ENCODE measurements at places on chromosomes 12 and 14.
A peak's percentile ranks its signal among the peaks of the same experiment; 100 is the strongest.

- DNase-seq: no peak
These were observed 43.4 kb downstream of the SMIM41 start for GRCh38 chr12:52122904-52123303.

DNA sequence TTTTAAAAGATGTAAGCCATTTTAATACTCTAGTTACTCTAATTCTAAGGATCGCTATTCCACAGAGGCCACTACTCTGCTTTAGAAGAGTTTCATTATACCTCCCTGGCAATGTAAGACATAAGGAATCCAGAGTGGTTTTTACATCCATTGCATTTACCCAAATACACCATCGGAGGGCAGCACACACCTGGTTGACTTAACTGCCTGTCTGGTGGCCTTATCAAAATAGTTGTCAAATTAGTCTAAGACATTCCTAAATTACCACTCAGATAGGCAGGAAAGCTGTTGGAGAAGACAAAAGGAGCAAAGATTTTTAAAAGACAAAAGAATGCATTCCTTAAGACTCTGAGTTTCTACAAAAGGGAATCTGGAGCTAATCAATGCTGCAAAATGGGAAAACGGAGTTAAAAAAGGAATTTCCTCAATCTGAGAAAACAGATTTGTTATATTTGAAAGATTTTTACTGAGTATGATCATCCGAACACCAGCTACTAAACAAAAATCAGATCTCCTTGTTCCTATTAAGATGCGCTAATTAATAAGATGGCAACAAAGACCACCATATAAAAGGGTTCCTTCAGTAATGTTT is 33.8 kb upstream of the FGD4 start:
- peak; percentile 46 for DNase-seq

- no peak for DNase-seq
These were observed 390.0 kb downstream of the AEBP2 start for GRCh38 chr12:19829100-19829853.

DNA sequence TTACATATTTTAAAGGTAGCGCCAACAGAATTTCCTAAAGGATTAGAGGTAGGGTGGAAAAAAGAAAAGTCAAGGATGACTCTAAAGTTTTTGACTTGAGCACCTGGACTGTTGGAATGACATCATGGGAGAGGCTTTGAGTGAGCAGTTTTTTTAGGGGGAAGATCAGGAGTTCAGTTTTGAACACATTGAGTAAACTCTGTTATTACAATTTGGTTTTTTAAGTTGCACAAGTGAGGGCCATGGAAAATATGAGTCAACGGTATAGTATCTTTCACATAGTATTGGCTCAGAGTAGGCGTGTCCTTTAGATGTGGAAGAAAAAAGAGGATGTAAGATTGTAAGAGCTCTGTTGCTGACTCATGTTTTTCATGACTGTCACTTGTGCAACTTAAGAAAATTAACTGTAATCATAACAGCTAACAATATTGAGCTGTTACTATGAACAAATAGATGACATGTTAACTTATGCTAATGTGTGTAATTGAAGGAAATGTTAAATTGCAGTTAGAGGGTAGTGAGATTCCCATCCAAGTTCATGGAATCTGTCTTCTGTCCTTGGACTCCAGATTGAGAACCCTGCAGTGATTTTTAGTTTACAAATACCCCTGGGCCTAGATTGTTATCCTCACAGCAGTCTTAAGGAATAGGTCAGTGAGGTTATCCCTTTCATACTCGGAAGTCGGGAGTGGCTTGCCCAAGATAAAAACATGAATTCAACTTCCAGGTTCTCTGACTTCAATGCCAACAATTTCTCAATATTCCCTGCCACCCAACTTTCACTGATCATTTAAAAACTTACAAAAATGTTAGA is 48.2 kb upstream of the ATP2B1 start:
- no peak for DNase-seq

DNA sequence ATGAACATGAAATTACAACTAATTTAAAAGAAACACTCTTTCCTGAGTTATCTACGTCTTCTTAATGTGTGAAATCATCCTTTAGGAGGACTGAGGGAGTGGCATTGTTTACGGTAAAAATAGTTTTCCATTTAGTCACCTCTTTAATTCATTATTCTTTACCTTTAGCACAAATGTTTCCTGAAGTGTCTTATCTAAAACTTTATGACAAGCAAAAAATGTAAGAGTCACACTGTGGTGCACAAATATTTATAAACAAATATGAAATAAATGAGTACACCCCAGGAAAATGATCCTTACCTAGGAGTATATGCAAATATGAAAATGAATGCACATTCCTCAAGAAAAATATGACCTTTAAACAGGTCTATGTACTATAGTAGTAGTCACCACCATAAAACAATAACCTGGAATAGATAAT is 104.6 kb downstream of the PTPRR start:
- DNase-seq: no peak

DNA sequence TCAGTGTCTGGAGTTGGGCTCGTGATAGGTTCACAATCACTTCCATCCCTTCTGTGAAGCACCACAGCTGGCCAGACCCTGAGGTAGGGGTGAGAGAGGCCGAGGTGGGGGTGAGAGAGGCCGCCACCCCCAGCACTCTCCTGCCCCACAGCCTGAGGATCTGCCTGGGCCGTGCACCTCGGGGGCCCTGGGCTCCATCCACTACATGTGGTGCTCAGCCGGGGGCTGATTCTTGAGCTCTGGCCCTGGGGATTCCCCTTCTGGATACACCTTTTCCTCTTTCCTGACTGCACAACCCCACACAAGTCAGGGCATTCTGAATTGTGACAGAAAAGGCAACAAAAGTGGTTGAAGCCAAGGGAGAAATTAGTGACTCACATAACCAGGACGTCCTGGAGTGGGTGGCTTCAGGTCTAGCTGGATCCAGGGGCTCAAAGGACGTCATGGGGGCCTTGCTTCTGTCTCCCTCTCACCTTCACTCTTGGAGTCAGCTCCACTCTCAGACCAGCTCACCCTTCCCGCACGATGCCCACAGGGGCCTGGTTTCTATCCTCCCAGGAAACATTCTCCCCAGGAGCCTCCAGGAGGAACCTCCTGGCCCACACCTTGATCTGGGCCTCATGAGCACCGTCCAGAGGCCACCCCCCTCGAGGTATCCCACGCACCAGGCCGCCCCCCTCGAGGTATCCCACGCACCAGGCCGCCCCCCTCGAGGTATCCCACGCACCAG is 12.1 kb upstream of the FBRSL1 start:
- DNase-seq: no peak

DNA sequence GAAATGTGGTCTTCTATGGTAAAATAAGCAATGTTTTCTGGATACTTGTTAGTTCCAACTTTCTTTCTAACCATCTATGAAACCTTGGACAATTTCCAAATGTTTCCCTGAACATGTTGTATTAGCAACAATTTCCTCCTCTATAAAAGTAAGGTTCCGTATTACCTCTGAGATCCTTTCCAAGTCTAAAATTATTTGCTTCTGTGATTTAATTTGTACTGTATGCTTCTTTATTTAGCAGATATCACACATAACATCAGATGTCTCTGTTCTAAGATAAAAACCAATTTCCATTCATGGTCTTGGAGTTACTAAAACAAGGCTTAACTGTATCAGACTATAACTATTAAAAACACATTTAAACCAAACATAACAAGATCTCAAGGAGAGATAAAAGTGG is 177.2 kb downstream of the FOXA1 start:
- DNase-seq: no peak

DNA sequence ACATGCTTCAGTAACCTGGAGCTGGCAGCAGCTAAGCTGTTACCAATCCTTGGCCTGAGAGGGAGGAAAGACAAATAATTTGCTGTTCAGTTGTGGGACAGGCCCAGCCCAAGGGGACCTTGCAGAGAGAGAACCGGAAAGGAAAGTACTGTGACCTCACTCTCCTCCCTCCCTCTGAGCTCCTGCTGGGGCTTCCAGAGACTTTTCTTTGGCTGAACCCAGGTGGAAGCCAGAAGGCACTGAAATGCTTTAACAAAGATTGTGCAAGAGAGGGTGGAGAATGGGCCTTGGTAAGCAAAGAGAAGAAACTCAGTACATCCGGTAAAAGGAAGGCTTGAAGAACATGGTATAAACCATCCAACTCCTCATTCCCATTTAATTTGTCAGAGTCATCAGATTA is 457.1 kb downstream of the GLT1D1 start:
- DNase-seq: no peak

DNA sequence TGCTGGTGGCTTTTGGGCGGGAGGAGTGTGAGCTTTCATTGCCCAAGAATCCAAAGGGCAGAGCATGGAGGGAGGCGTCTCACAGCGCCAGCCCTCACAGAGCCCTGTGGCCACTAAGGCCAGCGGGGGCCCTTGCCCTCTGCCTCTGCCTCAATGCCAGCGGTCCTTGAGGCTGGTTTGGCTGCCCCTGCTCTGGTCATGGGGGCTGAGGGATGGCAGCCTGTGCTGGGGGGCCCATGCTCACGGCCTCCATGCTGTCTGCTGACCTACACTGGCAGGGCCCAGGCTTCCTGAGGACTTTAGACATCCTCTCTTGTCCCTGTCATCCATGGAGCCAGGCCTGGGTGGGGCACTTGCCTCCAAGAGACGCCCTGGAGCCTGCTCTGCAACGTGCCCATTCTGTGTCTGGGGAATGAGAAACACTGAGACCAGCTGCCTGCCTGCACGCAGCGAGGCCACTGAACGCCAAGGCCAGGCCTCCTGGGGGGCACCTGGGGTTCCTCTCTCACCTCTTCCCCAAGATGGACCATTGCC is 143.4 kb downstream of the KIF26A start:
- no peak for DNase-seq

DNA sequence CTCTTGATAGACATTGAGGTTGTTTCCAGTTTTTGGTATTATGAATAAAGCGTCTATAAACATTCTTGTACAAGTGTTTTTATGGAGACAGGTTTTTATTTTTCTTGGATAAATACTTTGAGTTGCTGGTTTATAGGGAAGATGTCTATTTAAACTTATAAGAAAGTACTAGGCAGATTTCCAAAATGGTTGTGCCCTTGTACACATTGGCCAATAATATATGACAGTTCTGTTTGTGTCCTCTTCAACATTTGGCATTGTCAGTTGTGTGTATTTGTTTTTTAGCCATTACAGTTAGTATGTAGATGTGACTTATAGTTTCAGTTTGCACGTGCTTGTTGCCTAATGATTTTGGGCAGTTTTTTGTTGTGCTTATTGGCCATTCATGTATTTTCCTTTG is 42.1 kb downstream of the VRK1 start:
- DNase-seq: no peak

DNA sequence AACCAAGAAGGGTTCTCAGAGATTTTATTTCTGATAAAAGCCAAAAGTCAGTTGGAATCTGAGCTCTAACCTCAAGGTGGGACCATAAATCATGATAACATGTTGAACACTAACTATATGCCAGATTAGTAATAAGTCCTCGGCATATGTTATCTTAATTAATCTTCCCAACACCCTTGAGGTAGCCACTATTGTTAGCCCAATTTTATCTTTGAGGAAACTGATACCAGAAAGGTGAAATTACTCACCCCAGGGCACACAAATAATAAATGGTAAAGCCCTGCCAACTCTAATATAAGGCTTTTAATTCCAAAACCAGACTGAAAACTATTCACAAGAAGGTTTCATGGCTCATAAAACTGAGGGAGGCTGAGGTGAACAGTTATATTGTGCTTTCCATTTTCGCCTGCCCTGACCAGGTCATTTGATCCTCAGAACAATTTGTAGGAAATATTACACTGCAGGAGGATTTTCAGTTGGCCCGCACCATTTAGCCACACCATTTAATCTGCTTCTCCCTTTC is 16.1 kb upstream of the NUAK1 start:
- no peak for DNase-seq

DNA sequence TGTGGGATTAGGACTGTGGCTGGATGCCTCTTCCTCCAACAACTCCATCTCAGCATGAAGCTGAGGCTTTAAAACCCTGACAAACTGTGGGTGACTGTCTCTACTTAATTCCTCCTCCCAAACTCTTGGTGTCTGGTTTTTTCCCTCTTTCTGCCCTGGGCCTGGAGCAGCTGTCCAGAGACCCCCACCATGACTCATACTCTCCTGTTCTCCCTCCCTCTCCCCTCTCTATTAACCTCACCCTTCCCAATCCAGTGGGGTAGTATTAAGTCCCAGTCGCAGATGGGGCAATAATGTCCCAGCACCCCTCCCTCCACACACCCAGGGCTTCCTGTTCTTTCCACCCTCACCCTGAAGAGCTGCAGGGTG is 2.0 kb upstream of the DNAJC14 start:
- DNase-seq: peak; percentile 70

DNA sequence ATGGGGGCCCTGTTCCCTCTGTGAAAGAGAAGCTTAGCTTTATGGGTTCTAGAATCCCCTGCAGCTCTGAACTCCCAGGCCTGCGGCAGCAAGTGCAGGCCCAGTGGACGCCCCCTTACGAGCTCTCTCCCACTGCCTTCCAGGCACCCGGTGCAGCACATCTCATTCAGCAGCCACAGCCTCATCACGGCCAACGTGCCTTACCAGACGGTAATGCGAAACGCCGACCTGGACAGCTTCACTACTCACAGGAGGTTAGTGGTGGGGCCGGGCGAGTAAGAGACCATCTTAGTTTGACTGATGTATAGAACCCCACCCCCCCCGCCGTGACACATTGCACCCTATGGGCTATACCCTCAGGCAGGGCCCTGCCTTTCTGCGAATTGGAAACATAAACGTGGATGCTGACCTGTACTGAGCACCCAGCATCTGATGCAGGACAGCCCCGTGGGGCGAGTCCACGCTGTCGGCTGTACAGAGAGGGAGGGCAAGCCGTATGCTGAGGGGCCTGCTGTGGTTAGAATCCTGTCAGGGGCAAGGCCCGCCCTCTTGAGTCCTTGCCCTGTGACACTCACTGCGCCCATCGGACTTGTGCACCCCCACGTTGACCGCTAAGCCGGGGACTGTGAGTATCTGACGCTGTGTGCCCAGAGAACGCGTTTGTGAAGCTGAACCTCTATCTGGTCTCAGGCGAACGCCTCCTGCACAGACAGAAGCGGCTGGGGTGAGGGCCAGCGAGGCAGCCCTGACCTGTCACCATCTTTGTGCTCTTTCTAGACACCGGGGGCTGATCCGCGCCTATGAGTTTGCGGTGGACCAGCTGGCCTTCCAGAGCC is 71.7 kb downstream of the TESC start:
- DNase-seq: no peak

- peak; percentile 47 for DNase-seq
These were observed at the start of gene MMP17 for GRCh38 chr12:131827961-131828534. Gene MMP17 (plus strand): TSS chr12:131828393. CDS start chr12:131828495, 102 bp downstream.

DNA sequence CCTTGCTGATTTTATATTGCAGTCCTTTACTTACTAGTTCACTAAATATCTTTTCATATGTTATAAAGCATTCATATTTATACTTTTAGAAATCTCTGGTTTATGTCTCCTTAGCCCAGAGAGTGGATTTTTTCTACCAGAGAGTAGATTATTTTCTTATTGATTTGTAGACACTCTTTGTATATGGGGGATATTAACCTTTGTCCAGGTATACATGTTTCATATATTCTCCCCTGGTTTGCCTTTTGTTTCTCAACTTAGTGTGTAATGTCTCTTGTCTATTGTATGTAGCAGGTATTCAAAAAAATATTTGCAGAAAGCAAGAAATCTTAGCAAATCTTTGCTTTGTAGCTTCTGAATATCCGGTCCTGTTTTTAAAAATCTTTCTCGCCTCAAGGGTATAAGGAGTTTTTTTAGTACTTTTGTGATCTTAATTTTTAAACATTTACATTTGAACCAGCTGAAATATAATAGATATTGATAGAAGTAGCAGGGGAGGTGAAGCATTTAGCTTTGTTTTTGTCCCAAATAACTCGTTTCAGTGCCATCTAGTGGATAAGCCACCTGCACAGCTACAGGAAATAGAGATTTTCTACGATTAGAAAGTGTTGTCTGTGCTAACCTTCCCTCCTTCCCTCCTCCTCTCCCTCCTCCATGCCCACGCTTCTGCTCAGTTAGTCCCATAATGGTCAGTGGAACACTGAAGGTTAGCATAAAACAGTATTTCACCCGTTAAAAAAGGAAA is 97.0 kb downstream of the PHETA1 start:
- DNase-seq: no peak

All from SJCRH30 (cell line).